Activated CD8-positive, alpha-beta memory T cell treated with anti-CD3 and anti-CD28 coated beads for 4 hours (primary cell): ENCODE measurements at places on chromosomes 2 and 18.

DNA sequence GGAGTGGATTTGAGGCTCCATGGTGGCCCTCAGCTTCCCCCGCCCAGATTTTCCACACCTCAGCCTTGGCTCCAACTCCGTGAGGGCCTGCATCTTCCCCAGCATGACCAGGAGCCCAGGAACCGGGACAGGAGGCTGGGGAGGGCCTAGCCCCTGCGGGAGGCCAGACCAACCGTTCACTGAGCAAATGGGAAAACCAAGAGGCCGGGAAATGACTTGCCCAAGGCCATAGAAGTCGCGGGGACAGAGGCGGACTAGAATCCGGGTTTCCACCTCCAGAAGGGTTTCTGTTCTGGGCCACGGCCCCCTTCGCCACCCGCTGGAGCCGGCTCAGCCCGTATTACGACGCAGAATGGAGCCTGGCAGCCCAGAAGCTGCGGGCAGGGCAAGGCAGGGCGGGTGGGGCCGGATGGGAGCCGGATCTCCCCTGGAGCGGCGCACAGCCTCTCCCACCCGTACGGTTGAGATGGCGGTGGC lies 7.9 kb upstream of the CRYBA2 start:
- no peak for DNase-seq

DNA sequence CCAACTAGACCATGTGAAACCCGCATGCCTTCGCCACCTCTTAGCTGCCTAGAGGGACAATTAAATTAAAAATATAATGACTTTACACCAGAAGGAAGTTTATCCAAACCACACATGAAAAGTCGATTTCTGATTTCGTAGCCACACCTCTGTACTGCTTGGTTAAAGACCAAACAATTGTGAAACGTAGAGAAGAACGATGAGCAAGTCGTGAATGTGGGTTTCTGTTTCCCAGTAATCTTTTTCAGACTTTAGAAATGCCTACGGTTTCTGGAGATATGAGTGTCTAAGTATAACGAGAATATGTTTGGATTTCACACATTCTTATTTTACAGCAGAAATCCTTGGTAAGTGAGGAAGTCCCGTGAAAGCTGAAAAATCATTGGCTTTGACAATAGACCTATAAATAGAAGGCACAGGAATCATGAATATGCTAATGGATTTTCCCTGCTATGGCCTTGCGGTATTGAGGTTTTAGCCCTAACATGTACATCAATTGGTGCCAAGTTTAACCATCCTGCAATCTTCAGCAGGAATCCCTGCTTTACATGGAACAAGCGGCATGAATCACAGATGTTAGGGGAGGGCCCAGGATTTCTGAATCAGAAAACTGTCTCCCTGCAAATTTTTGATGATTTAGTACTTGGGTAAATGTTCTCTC lies 105.6 kb downstream of the TTC32 start:
- no peak for DNase-seq

- no peak for DNase-seq
Observed at GRCh38 chr2:219290381-219291171, 11.4 kb downstream of the DNAJB2 start.

DNA sequence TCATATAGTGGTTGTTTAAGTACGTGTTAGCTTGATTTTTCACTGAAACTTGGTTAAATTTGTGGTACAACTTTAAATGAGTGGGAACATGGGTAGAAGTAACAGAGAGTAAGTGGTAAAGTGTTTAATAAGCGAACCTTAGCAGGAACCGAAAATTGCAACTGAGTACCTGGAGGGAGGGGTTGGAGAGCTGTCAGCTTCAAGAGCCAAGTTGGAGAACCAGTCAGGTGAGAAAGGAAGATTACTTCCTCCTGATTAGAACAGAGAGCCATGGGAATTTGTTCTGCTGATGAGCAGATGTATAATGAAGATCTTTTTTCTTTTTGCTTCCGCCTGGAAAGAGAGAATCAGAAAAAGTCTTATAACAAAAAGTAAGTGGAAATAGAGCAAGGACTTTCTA lies 158.4 kb upstream of the CDH7 start:
- DNase-seq, result no peak

DNA sequence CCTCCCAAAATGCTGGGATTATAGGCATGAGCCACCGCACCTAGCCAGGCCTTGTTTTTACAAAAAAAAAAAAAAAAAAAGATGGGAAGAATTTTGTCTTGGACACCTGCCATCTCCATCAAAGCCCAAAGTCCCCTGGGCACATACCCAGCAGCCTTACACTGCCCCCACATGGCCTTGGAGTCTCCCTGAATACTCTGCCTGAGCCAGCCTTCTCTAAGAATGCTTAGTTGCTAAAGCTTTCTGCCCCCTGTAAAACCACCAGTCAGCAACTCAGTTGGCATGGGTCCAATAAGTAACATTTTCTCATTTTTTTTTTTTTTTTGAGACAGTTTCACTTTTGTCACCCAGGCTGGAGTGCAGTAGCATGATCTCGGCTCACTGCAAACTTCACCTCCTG lies 40.6 kb downstream of the SPC25 start:
- DNase-seq, result no peak

GRCh38 chr2:85652056-85652455 lies 15.9 kb downstream of the SFTPB start:
- no peak for DNase-seq

DNA sequence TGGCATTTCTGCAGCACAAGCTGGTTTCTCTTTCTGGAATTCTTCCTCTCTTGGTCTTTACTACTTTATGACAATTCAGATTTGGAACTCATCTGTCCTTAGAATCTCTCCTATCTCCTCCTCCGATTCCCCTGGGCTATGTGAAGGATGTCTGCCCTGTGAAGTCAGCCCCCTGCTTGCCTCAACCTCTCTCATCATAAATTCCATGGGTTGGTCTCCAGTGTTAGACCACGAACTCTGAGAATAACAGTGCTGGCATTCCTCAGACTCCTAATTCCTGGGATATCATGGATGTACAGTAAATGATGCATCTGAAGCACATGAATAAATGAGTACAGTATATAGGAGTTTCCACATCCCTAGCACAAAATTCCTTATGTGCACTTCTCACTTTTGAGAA lies 21.0 kb upstream of the CYRIA start:
- no peak for DNase-seq

- no peak for DNase-seq
Observed at GRCh38 chr2:50651676-50652075, 380.3 kb downstream of the NRXN1 start.

- DNase-seq, result no peak
Observed at GRCh38 chr2:225354281-225354774, 45.2 kb upstream of the NYAP2 start.

DNA sequence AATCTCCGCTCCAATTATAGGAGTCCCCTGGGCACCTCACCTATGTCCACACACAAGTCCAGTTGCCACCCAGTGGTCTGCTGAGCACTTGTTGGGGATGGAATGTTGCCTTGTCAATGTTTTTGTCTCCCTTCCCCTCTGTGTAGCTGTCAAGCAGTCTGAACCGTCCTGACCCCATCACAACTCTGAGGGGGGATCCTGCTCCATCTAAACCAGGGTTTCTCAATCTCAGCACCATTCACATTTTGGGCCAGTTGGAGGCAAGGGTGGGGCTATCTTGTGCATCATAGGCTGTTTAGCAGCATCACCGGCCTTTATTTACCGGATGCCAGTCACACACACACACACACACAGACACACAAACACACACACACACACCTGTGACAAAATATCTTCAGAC lies 53.0 kb downstream of the CYP26B1 start:
- no peak for DNase-seq

- DNase-seq, result peak; percentile 57
Observed at GRCh38 chr2:43224131-43224570, 2.3 kb downstream of the ZFP36L2 start.

GRCh38 chr2:2472881-2473280 lies 141.8 kb upstream of the MYT1L start:
- no peak for DNase-seq

DNA sequence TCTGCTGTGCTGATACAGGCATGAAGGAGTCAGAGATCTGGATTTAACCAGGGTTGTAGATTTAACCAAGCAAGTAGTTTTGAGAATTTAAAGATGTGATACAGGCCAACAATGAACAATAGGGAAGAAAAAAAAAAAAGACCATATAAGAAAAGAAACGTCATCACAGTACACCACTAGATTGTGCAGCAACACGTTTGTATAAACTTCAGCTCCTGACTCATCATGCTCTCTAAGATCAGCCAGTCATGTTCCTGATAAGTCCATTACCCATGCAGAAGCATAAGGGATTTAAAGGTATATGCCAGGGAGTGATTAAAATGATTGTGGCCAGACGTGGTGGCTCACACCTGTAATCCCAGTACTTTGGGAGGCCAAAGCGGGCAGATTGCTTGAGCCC lies 22.3 kb upstream of the ERICH2 start:
- DNase-seq, result no peak

GRCh38 chr2:134564549-134564948 lies 154.3 kb downstream of the TMEM163 start:
- no peak for DNase-seq

DNA sequence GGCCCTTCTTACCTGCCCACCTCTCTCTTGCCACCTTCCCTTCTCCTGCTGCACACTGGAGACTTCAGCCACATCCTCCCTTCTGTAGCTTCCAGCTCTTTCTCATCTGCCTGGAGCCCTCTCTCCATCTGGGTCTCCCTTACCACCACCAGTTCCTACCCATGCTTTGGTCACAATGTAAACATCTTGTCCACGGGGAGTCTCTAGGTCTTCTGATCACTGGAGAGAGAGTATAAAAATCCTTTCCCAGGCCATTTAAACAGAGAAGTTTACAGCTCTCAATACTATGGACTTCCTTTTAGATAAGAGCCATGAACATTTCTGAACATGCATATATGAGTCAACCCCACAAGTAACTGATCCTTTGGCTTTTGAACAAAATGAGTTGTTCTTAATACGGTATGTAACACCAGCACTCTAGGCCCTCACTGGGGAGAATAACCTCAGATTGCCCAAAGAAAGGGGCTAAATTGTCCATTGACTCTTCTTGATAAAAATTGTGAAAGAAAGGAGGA lies 5.8 kb downstream of the ARHGAP25 start:
- DNase-seq, result no peak

- no peak for DNase-seq
Observed at GRCh38 chr2:111140815-111141214, 20.1 kb downstream of the BCL2L11 start.
